ENCODE measurements at places on chromosomes 5 and 9.

DNA sequence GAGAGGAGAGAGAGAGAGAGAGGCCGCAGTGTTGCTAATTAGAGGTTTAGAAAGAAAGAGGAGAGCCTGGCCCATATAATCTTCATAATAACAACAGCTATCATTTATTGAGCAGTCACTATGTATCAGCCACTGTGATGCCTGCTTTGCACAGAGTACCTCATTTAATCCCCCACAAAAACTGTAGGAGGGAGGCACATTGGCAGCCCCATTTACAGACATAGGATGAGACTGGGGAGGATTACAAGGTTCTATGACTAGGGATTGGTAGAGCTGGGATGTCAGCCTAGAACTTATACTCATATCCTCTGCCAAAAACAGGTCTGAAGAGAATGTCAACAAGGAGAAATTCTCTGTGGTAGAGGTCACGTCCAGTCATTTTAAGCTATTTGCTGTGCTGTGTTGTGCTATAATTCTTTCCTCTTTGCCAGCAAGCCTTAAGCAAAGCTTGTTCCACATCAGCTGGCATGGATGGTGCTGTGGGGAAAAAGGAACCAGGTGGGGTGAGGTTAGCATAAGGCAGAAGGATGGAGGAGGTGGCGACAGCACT is 6.7 kb upstream of the GCNT4 start:
- no peak for DNase-seq

DNA sequence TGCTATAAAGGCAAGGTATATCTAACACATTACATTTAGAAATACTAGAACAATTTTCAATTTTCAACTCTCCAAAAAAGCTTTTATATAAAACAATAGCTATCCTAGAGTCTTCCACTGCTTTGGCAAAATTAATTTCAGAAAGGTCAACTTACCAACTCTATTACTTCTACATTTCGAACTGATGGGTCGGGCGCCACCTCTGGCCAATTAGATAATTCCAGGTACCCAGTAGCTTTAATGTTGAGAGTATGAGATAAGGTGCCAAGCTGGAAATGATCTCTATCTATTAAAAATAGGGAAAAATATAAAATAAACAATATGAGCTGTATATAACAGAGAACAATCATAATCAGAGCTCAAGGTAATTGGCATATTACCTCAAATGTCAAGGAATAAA is 166.6 kb downstream of the AP3B1 start:
- DNase-seq = no peak

DNA sequence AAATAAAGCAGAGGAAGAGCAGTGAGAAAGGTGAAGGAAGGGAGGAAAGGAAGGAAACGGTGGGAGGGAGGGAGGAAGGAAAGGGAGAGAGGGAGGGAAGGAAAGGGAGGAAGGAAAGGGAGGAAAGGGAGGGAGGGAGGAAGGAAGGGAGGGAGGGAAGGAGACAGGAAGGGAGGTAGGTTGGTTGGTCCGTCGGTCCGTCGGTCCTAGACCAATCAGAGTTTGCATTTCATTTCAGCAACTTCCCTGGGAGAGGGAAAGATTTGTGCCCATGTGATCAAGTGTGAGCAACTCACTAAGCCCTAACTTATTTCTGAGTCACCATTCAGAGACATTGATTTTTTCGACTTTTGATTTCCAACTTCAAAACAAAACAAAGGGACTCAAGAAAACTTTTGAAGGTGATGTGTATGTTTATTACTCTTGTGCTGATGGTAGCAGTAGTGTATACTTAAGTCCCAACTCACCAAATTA is 18.8 kb downstream of the NANS start:
- no peak for DNase-seq

DNA sequence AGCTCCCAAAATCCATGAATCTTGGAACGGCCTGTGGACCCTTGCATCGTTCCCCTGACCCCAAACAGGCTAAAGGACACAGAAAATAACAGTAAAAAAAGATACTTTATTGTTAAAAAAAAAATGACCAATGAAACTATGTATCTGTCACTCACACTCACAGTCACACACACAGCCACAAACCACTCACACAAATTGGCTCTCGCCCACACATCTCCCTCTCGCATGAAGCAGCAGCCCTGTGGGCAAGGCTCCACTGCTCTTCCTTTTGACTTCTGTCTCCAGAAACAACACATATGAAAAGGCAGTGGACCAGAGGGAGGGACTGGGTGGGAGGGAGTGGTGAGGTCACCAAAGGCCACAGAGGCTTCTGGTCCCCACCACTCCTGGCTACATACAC is 56.6 kb downstream of the SLC36A1 start:
- no peak for DNase-seq

DNA sequence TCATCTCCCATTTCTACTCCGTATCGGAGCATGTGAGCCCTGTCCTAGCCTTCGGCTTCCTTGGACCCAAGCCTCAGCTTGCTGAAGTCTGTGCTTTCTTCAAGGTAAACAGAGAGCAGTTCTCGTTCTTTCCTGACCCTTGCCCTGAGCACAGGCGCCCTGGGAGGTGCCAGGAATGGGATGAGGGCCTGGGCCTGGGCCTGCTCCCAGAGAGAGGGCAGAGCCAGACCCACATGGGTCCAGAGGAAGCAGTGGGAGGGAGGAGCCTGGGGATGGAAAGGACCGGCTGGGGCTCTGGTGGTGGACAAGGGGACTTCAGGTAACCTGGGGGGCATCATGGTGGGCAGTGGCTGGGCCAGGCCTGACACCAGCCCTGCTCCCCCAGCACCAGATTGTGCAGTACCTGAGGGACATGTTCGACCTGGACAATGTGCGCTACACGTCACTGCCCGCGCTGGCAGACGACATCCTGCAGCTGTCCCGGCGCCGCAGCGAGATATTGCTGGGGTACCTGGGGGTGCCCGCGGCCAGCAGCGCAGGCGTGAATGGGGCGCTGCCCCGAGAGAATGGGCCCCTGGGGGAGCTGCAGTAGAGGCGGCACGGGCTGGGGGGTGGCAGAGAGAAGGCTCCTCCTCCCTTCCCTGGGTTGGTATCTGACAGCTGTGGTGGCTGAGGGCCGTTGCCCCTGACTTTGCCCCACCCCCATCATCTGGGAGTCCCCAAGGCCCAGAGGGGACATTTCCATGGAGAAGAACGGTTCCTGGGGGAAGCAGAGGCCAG is 10.9 kb upstream of the DOLPP1 start:
- DNase-seq = no peak

DNA sequence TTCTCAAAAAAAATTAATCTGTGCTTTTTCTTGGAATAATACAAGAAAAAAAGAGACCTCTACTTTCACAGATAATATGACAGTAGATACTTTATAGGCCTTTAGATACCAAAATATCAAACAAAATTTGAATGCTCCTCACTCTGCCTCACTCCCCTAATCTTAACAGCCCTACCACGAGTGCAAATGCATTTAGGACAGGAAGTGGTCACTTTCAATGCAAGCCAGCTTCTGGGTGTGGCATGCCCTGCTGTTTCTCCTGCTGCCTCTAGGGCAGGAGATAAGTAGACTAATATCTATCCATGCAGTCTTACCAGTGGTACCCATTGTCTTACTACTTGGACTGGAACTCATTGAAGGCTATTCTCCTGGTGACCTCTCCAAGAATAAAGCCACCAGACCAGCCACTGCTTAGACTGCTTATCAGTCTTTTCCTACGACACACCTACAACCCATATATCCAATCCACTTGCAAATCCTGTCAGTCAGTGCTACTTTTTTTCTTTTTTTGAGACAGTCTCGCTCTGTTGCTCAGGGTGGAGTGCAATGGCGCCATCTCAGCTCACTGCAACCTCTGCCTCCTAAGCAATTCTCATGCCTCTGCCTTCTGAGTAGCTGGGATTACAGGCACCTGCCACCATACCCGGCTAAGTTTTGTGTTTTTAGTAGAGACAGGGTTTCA is 23.0 kb downstream of the FRRS1L start:
- no peak for DNase-seq

- no peak for DNase-seq
Measured at GRCh38 chr9:20593537-20593936, 28.8 kb downstream of the MLLT3 start.

- no peak for DNase-seq
Measured at GRCh38 chr9:79049371-79049770, 522.4 kb upstream of the TLE4 start.

- DNase-seq = no peak
Measured at GRCh38 chr9:129498451-129499384, 122.2 kb downstream of the C9orf50 start.

DNA sequence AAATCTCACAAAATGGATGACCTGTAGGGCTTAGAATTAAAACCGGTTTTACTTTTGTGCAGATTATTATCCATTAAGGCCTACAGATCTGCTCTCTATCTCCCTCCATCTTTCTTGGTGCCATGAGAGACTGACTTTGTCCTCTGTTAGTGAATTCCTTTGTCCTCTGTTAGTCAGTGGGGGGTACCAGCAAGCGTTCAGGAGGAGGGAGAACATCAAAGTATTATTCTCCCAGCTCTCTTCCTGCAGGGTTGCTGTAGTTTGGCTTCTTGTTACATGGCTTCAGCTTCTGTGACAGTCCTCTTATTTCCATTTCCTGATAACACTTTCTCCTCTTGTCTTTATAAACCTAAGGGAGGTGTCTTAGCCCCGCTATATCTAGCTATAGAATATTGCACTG is 850.5 kb upstream of the SEMA6A start:
- DNase-seq = no peak

- DNase-seq = peak; percentile 33
Measured at GRCh38 chr5:72288924-72289323, 31.1 kb downstream of the MRPS27 start.

DNA sequence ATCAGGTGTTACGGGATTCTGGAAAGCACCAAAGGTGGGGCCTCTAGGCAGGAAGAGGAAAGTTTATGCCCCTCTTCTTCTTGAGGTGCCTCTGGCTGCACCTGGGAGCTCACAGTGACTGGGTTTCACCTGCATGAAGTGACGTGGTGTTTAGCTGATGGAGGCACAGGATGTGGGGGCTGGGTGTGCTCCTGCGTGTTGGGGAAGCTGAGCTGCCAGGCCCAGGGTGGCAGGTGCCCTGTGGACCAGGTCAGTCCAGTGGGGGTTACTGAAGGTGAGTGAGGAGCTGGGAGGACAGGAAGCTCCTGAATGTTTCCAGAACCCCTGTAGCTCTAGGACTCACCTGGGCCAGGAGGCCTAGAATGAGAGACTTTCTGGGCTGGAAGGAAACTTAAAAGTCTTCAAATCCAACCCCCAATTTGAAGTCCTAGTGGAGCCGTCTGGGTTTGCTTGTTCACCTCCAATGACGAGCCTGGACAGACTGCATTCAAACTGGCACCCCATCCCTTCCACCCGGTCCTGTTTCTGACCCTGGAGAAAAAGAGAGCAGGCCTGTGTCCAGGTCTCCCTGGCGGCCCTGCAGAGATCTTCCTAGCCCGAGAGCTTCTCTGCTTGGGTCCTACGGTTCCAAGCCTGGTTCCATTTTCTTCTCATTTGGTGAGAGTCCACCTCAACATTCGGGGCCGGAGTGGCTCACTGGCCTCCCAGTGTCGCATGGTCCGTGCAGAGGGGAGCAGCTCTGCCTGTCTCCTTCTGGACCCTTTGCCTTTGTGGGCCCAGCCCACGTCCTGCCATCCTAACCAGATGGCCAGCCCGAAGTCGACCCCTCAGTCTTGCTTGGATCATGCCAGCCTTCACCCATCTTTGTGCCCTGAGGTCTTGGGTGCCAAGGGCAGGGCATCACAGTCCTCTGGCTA is 22.3 kb downstream of the TRAF1 start:
- DNase-seq = no peak

DNA sequence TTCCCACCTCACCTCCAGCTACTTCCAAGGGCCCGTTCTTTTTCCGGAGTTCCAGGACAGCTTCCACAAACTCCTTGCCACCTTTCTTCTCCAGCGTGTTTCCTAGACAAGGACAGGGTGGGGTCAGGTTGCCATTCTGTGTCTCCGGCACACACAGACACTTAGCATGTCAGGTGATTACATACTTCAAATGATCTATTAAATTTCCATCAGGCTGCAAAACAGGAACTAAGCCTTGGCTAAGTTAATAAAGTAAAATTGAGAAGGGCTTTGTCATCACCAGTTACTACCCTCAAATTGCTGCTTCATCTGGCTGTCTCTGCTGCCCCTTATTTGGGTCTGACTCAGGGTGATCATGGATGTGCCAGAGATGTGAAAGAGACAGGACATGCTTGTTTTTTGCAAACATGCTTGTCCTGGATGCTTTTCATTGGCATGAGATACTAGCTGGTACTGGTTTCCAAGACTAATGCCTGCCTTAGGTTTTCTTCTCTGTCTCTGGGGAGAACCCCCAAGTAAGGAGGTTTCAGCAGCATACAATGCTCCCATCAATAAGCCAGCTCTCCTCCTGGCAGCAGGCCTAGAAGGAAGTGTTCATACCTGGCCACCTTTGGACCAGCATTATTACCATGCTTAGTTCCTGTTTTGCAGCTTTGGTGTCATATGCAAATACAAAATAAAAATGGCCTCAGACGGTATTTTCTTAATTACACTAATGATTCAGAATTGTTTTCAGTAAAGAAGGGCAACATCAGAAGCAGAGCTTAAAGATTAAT is 52.9 kb downstream of the MACROH2A1 start:
- DNase-seq = no peak

DNA sequence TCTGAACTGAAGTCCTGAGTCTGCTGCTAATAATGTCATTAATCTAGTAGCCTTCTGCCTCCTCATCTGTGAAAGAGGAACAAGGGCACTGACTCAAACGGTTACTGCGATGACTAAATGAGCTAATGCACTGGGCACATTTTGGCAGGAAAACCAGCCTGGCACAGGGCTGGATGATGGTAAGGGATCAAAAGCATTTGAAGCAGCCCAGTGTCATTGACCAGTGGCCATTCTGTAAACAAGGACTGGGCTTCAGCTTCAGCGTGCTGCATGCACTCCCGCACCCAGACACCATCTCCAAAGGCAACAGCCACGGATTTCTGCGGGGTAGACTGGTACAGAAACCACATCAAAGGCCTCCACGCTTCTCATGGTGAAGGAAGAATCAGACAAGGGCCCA is 8.0 kb downstream of the GCNT4 start:
- no peak for DNase-seq

- no peak for DNase-seq
Measured at GRCh38 chr9:87792831-87793288, 66.9 kb downstream of the CTSL start.

DNA sequence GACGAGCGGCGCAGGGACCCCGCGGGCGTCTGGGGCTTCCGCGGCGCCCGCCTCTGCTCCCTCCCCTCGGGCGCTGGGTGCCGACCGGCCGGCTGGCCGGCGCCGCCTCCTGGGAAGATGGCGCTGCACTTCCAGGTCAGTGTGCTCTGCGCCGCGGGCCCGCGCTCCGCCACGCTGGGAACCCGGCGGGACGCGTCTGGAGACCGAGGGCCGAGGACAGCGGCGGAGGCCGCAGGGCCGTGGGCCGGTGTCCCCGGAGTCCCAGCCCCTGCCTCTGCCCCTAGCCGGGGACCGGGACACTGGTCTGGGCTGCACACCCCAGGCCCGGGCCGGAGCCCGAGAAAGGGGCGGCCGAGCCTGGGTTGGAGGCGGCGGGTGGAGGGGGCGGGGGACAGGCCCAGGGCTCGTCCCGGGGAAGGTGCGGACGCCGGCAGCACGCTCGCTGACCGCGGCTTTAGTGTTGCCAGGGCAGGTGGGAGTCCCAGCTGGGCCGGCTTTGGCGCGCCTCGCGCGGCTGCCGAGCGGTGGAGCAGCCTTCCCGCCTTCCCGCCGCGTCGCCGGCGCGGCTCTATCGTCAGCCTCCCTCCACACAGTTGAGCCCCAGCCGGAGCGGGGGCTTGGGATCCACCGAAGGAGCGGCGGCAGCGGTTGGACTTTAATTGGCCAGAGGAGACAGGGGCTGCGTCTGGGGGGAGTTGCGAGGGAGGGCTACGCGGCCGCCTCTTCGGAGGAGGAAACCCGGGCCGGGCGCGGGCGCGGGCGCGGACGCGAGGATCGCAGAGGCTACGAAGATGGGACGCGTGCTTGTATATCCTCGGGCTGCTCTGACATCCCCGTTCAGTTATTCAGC is at the start of gene RANBP17:
Gene RANBP17, plus strand, starts transcription at position 102 of the 850 bp plus-strand sequence.
- DNase-seq = peak; percentile 77
